CD4-positive, alpha-beta memory T cell (primary cell): ENCODE measurements at places on chromosomes 1 and 21. TPM values are rescaled to one million over a fixed set of nuclear protein-coding genes. Genes with fewer than 3 reads are reported as not detected.

ASTN1 gene
- not detected for polyA plus RNA-seq

DNA sequence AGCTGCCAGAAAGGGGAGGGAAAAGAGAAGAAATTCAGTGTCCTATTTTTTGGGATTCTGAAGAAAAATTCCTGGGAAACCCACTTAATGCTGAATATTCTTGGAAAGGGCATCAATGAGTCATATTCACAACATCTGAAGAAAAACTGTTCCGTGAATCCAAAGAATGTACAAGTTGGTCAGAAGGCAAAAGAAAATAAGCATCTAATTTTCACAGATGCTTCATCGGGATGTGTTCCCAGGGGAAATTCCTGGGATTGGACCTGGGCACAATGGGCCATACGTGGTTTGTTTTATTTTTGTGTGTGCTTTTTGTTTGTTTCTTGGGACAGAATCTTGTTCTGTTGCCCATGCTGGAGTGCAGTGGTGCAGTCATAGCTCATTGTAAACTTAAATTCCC lies 112.2 kb downstream of the MAP3K21 start:
- DNase-seq: no peak

DNA sequence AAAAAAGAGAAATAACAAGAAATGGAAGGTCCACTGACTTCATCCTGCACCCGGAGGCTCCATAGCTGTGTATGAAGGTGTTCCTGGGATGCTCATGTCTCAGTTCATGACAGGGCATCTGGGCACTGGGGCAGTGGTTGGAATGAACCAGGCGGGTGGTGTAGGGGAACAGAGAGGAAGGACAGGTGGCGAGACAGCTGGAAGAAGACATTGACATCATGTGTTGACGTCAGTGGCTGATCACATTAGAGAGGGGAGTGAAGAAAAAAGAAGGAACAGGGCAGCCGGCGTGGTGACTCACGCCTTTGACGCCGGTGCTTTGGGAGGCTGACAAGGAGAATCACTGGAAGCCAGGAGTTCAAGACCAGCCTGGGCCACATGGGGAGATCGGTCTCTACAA lies 50.1 kb downstream of the HUNK start:
- DNase-seq: no peak

ELOA gene
- 32.4 TPM for polyA plus RNA-seq

GRCh38 chr1:225595974-225596551 lies 56.9 kb downstream of the ENAH start:
- DNase-seq: no peak

RXFP4 gene
- polyA plus RNA-seq: not detected

DNA sequence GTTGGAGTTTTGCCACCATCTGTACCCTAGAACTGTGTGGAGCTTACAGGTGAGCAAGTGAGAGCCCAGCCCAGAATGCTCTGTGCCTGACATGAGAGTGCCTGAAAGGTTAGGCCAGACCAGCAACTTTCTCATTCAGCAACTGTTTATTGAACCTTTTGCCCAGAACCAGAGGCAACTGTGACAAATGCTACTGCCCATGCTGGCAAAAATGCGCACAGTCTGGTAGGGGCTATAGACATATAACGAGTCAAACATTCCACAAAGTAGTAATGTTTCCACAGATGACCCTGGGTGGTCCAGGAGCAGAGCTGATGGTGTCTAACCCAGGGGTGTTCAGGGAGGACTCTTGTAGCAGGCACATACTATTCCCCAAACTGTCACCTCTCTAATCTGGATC lies 56.0 kb upstream of the GCLM start:
- no peak for DNase-seq

SAMD11 gene
- polyA plus RNA-seq: 0.10 TPM

GRCh38 chr1:59332983-59333382 lies 36.1 kb downstream of the FGGY start:
- no peak for DNase-seq

RAB3B gene
- polyA plus RNA-seq: not detected

DNA sequence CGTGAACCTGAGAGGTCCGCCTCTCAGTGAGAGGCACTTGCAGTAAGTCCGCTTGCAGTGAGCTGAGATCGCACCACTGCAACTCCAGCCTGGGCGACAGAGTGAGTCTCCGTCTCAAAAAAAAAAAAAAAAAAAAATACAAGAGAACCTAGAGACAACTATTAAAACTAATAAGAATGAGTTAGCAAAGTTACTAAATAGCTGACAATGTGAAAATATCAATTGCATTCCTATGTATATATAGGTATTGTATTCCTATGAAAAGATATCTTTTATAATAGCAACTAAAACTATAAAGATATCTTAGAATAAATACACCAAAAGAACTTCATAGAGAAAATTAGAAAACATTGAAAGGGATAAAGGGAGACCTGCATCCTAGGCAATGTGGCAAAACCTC lies 20.3 kb downstream of the FLVCR1 start:
- DNase-seq: no peak

DNA sequence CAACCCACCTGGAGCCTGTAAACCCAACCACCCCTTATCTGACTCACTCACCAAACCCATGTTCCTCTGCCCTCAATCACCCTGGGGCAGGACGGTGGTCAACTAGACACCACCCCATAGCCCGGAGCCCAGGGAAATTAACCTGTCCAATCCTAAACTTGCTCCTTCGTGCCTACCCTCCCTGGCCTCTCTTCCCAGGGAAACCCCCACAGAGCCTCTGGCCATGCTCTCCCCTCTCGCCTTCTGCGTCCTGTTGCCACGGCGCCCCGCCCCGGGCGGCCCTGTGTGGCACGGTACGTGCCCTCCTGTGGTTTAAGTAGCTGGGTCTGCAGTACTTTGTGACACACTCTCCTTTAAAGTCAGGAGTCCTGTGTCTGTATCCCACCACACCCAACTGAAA lies 4.0 kb upstream of the FTCD start:
- no peak for DNase-seq

- DNase-seq: no peak
Measured at GRCh38 chr1:78006521-78006920, 1.8 kb downstream of the DNAJB4 start.

DNA sequence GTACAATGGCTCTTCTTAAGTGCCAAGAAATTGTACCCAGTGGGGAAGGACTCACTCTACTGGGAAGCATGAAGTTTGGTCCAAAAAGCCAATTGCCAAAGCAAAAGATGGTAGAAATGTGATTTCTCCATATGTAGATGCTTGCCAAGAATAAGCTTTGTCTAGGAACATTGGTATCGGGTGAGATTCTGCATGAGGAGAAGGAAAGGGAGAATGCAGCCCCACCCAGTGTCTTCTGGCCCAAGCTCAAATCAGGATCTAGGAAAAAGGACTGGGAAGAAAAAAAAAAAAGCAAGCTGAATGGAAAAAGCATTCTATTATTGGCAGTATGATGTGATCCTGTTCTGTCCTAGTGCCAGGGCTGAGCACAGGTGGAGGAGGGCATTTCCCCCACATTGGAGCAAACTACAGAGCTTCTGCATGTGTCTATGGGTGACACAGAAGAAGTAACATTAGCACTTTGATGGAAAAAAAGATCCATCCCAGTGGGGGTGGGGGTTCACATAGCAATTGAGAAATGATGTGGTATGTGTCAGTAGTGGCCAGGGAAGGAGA lies 226.6 kb downstream of the KCNH1 start:
- DNase-seq: no peak

DNA sequence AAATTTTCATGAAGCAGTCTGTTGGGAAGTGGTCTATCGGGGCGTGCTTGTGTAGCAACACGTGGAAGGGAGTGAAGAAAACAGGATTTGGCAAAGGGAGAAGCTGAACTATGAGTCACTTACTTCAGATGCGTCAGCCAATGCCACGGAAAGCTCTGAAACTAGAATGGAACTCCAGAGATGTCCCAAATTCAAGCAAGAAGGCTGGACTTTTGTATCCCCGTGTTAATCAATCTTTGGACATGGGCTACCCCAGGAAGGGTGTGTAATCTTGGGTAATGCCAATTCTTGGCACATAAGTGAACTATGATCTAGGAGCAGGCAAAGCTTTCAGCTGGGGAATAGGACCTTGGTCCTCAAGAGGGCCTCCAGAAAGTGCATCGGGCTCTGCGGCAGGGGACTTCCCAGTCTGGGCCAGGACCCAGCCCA lies 102.6 kb downstream of the ADSS2 start:
- no peak for DNase-seq

- no peak for DNase-seq
Measured at GRCh38 chr21:45408271-45408791, 3.4 kb downstream of the COL18A1 start.

GRCh38 chr1:200231787-200232231 lies 178.0 kb downstream of the ZNF281 start:
- no peak for DNase-seq

- no peak for DNase-seq
Measured at GRCh38 chr1:177346790-177347359, 176.1 kb downstream of the BRINP2 start.

NES gene
- polyA plus RNA-seq: not detected

GRCh38 chr1:70415882-70416281 lies 4.8 kb downstream of the CTH start:
- no peak for DNase-seq

SPAG17 gene
- polyA plus RNA-seq: not detected

BATF3 gene
- polyA plus RNA-seq: not detected

SPATA21 gene
- polyA plus RNA-seq: not detected

GRCh38 chr1:174828264-174828663 lies 171.5 kb upstream of the CACYBP start:
- no peak for DNase-seq

DNA sequence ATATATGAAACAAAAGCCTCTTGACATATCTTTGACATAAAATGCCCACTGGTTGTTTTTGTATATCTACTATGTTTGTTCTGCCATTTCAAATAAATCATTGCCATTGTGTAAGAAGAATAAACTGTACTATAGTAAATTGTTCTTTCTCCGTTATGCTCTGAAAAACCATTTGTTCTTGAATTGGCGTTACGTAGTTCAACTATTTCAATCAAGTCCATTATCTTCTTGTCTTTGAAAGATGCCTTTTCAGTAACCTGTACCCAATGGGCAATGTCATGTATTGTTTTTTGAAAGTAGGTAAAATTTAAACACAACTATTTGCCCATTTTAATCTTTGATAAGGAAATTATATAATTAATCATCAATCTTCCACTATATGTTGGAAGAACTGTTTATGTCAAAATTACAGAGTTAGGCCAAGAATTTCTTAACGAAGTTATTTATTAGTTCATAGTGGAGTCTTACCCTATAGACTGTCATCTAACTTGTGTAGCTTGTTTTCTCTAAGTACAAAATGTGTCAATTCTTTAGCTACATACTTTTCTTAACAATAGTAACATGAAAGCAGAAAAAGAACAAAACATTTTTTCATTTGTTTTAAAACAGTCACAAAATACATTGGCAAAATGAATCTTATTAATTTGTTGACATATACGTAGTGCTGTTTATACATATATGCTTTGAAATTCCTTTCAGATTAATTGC lies 294.8 kb downstream of the PTPRC start:
- DNase-seq: no peak

DNA sequence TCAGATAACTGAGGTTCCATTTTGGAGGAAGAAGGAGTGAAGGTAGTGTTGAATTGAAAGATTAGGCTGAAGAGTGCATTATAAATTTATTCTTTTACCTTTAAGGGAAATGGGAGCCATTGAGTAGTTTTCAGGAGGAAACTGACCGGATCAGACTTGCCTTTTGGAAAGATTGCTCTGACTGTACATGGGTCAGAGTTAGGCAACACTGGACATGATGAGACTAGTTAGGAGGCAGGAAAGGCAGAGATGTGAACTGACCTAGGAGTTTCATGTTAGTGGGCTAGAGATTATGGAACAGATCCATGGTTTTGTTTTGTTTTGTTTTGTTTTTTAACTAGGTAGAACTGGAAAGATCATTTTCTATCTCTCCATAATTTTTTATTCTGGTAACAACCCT lies 78.2 kb downstream of the SNX7 start:
- DNase-seq: no peak

RGS18 gene
- 1.6 TPM for polyA plus RNA-seq

CLIC6 gene
- 0.09 TPM for polyA plus RNA-seq

DNA sequence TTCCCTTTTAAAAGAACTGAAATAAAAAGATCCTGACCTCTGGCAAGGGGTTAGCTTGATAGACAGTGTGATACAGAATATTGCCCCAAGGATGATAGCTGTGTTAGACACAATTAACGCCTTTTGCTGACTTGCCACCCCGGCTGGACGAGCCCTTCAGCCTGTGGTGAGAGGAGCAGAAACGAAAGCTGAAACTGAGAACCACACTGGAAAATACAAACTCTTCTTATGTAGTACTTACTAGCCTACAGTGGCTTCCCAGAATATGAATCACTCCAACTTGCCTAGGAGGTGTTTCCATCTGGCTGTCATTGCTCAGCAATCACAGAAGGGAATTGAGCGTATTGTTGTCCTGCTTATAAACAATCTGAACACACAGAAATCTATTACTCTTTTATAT lies 22.9 kb downstream of the SAMSN1 start:
- no peak for DNase-seq

USP25 gene
- 6.2 TPM for polyA plus RNA-seq

IFI44L gene
- 12.4 TPM for polyA plus RNA-seq

LRRC38 gene
- polyA plus RNA-seq: not detected

IFI44 gene
- polyA plus RNA-seq: 43.6 TPM

- no peak for DNase-seq
Measured at GRCh38 chr1:209876078-209876800, 48.5 kb downstream of the UTP25 start.

GRCh38 chr1:84089867-84090266 lies 54.2 kb upstream of the PRKACB start:
- DNase-seq: no peak

AXDND1 gene
- not detected for polyA plus RNA-seq

OR2L5 gene
- polyA plus RNA-seq: not detected

GRCh38 chr1:159177272-159177907 lies 6.0 kb downstream of the CADM3 start:
- DNase-seq: peak; percentile 20

CACNA1E gene
- not detected for polyA plus RNA-seq

GRCh38 chr1:47433037-47433421 lies 4.8 kb upstream of the FOXD2 start:
- DNase-seq: no peak
